Calu3 (cell line): ENCODE measurements at places on chromosomes 5 and 9.

DNA sequence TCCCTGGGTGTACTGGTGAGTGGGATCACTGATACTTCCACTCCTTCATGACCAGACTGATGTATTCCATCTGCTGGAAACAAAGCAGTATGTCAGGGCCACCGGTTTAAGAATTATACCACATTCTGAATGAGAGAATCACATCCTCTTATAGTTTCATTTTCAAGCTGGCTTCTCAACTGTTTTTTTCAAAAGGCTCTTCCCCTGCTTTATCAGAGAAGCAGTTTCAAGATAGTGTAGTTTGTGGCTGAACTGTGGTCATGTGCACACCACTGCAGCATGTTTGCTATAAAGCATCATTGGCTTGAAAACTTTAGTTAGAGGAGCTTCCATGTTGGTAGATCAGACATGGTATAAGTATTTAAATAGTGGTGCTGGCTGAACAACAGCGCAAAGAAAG is 450.5 kb upstream of the CDH10 start:
- DNase-seq, result no peak

- DNase-seq, result no peak
Measured at GRCh38 chr5:31845361-31845760, 206.4 kb downstream of the PDZD2 start.

GRCh38 chr5:78586251-78586650 is 62.3 kb downstream of the LHFPL2 start:
- no peak for DNase-seq

GRCh38 chr5:31361234-31361633 is 167.7 kb downstream of the CDH6 start:
- no peak for DNase-seq

GRCh38 chr5:5135957-5136676 is 4.0 kb upstream of the ADAMTS16 start:
- no peak for DNase-seq

- no peak for DNase-seq
Measured at GRCh38 chr9:128920381-128921058, at the start of gene PHYHD1. PHYHD1 (plus strand) TSS chr9:128920982; CDS start chr9:128922324, 1,342 bp downstream.

DNA sequence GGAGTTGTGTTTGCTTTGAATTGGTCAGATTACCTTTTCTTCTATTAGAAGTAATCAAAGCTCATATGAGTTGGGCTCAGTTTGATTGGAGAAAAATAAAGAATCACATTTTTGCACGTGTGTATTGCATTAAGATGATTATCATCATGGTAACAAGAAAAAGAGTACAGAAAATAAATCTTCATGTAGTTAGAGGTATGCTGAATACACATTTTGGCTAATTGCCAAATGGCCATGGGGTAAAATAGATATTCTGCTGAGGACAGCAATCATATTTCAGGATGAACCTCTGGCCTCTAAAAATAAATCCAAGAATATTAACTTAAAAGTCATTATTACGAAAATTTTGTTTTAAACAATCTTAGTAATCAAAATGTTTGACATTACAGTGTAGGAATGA is 38.9 kb upstream of the GNAQ start:
- no peak for DNase-seq

DNA sequence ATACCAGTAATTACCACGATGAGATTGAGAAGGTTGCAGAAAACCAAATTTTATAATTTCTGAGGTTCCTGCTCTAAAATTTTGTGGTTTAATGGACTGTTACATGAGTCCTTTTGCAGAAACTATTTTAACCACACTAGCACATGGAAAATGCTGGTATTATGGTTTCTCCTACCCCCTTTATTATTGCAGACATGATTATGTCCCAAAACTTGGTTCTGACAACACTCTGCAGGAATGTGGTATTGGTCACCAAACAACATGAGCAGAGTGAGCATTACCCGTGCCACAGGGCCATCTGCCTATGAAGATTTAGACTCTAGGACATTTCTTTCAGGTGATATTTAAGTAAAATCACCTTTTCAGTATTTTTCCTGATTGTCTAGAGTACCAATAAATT is 2.8 kb upstream of the ECM2 start:
- no peak for DNase-seq

- peak; percentile 71 for DNase-seq
Measured at GRCh38 chr5:171647043-171647903, 138.3 kb upstream of the SMIM23 start.

GRCh38 chr5:126883564-126884245 is 106.8 kb downstream of the LMNB1 start:
- DNase-seq, result no peak

- DNase-seq, result no peak
Measured at GRCh38 chr9:96342571-96343245, 40.7 kb upstream of the HSD17B3 start.

- no peak for DNase-seq
Measured at GRCh38 chr5:65832603-65833228, 93.7 kb upstream of the ERBIN start.

GRCh38 chr9:4005896-4006295 is 294.0 kb downstream of the GLIS3 start:
- DNase-seq, result no peak

- peak; percentile 53 for DNase-seq
Measured at GRCh38 chr5:139808481-139809330, 13.1 kb downstream of the PSD2 start.

- no peak for DNase-seq
Measured at GRCh38 chr5:73160239-73160671, 12.7 kb upstream of the TMEM174 start.

- no peak for DNase-seq
Measured at GRCh38 chr5:81238460-81238859, 5.3 kb downstream of the CKMT2 start.

DNA sequence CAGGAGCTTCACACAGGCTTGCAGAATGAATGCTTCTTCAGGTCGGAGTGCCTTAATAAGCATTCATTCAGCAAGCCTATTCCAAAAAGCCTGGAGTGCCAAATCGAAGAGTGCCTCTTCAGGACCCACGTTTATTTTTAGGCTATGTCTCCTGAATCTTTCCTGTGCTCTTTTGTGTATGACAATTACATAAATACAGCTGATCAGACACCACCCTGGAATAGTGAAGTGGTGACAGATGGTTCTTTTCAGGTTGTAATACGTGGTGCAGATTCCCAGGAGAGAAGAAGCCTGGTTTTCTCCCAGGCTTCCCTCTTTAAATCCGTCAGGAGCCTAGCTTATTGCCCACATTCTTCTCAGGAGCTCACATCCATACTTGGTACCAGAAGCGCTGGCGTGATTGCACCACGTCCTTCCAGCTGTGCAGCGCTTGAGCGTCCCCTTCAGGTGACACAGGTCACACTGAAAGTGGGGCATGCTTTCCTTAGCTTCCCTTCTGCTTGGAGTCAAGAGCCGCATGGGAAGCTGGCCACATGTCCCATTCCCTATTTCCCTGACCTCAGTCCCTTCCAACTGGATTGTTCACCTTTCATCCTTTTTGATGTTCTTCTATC is 123.1 kb downstream of the ADCY2 start:
- no peak for DNase-seq

GRCh38 chr5:66209350-66209749 is 65.2 kb downstream of the SREK1 start:
- peak; percentile 94 for DNase-seq

DNA sequence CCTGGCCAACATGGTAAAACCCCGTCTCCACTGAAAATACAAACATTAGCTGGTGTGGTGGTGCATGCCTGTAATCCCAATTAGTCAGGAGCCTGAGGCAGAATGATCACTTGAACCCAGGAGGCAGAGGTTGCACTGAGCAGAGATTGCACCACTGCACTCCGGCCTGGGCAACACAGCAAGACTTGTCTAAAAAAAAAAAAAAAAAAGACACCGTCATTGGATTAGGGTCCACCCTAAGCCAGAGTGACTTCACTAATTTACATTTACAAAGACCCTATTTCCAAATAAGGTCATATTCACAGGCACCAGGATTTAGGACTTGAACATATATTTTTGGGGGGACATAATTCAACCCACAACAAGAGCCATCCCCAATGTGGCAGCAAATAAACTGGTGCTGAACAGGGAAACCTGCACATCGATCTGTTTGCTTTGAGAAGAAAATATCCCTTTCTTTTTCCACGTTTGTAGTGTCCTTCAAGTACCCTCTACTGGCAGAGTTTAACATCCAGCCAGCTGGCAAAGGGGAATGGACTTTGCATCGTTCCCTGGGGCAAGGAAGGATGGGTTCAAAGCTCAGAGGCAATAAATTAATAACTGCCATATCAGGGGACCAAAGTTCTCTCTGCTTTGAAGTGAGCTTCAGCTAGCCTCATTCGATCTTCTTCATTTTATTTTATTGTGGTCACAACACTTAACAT is 3.7 kb upstream of the DNAJC25 start:
- DNase-seq, result no peak

- no peak for DNase-seq
Measured at GRCh38 chr5:95080030-95080429, 204.9 kb downstream of the MCTP1 start.

GRCh38 chr5:163910226-163910625 is 404.8 kb downstream of the MAT2B start:
- DNase-seq, result no peak

DNA sequence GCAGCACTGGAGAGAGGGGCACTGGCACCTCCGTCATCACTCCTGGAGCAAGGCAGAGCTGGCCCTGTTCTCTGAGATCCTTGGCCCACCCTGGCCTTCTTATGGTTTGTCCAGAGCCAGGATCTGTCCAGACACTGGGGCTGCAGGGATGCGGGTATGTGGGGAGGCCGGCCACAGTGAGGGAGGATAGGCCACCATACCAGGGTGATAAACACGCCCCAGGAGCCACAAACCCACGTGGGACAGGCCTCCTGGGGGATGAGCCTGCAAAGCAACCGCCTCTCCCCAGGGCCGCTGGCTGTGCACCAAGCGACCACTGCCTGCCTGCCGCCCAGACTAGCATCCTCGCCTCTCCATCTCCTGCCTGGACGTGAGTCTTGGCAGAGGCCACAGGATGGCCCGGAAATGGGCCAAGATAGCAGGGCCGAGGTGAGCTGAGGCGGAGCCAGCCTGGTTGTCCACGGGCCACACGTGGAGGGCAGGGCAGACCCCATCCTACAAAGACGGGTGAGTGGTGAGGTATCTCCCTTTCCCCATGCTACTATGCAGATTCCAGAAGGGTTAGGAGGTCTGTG is 4.5 kb downstream of the OBP2A start:
- DNase-seq, result no peak

DNA sequence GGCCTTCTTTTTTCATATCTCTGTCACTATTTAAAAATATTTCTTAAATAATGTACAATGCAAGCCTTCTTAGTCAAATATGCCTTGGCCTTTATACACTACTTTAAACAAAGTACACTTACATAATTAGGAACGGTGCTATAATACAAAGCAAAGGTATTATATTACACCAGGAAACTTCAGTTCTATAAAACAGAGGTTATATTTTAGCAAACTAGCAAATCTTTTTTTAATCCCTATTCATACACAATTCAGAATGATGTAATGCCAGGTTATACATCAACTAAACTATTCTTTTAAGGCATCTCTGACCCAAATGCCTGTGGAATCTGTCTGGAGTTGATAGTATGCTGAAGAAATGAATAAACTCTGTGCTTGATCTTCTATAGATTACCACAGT is 10.7 kb upstream of the LURAP1L start:
- DNase-seq, result no peak

- no peak for DNase-seq
Measured at GRCh38 chr5:169599451-169599850, 15.9 kb downstream of the SPDL1 start.

DNA sequence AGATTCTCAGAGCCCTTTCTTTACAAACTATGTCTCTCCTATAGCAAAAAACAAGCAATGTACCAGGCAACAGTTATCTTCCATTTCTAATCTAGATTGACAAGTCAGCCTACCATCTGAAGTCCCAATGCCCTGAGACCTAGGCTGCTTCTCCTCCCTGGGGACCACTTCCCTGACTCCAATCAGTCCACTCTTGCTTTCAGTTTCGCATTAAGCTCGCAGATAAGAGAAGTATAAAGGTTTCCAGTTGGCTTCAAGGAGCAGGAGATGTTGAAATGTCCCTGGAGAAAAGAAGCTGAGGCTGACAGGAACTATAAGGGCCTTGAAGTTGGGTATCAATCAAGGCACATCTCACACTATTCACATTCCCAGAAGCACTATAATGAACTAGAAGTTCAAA is 32.3 kb downstream of the ERP44 start:
- no peak for DNase-seq

GRCh38 chr9:12735665-12736064 is 39.2 kb upstream of the LURAP1L start:
- DNase-seq, result no peak

DNA sequence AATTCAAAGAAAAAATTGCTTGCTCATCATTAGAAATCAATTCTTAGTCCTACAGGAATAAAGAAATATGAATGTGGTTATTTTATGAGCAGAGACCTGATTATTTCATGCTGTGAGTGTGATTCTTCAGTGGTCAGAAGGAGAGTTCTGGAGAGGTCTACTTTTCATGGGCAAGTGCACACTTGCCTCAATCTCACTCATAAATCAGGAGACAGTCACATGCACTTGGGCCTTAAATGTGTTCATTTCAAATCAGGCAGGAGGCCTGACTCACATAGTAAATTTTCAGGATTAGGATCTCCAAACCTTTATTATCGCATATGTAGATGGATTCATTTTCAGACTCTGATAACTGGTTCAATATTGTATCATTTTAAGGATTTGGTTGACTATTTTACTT is 323.2 kb upstream of the CCNH start:
- no peak for DNase-seq

DNA sequence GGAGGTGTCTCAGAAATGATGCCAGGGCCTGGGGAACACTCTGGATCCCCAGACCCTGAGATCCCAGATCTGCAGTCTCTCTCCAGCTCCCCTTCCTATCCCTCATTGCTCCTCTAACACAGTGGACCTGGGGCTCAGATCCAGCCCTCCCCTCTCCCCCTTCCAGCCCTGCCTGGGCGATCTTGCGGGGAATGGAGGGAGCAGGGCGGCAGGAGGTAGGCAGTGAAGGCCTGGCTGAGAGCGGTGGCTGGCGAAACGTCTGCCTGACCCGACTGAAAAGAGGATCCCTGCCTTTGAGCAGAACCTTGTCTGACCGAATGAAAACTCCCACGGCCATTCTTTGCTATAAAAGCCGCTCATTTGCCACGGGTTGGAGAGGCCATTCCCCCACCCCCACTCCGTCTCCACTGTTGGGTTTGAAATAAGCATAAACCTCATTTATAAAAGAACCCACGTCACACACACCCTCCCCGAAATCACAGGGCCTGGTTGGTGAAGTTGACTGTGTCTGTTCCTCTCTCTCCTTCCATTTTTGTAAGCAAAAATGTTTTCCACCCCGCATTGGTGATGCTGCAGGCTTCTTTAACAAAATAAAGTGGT is 8.8 kb downstream of the MSX2 start:
- DNase-seq, result no peak

- no peak for DNase-seq
Measured at GRCh38 chr5:19179571-19179970, 808.4 kb downstream of the CDH18 start.
